ENCODE measurements at places on chromosomes 11 and 22.

DNA sequence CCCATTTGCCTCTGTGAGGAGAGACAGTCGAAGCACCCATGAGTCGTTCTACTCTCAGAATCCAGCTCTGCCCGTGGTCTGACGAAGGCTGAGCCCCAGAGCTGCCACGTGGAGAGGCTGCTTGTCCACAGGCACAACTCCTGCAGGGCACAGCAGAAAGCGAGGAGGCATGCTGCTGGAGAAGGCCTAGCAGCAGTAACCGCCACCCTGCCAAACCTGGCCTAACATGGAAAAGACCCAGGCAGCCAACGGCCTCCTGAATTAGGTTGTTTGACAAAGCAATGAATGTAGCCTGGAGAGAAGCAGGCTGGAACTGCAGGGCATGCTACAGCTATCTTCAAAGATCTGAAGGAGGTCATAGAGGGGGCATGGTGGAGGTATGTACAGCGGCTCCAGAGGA, 89.7 kb downstream of the SNX19 start:
- no peak for DNase-seq

GRCh38 chr11:74909385-74909784, 39.5 kb downstream of the XRRA1 start:
- no peak for DNase-seq

- DNase-seq: no peak
These were observed 122.1 kb downstream of the CSNK2A3 start for GRCh38 chr11:11230802-11231562.

- no peak for DNase-seq
These were observed 138.8 kb downstream of the LRRC4C start for GRCh38 chr11:41320653-41321052.

DNA sequence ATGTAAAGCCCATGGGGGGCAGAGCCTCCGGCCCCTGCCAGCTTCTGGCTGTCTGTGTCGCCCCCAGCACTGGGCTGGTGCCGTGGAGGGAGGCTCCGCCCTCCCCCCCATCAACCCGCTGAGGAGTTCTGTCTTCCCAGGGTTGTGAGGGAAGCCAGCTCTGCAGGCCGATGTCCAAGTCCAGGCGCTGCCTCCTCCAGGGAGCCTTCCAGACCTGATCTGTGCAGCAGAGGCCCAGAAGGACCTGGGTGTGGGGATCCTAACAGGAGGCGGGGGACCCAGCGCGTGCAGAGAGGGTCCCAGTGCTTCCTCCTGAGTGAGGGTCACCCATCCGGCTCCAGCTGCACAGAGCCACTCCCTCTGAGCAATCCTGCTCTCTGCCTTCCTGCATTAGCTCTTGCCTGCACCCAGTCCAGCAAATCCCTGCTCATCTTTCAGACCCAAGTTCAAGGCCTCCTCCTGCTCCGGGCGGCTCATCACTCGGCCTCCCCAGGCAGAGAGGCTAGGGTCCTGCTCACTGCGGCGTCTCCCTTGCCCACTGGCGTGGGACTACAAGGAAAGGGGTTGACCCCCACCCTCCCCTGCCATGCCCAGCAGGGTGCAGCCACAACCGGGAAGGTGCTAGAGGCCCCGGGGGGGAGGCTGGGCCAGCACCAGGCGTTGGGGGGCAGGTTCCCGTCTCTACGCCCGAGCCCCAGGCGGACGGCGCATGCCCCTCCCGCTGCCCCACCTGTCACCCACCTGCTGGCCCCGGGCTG, 16.4 kb downstream of the PRR33 start:
- DNase-seq: no peak

GRCh38 chr11:61880031-61880430, 11.3 kb downstream of the FADS3 start:
- no peak for DNase-seq

GRCh38 chr11:2555336-2555735, 110.5 kb downstream of the KCNQ1 start:
- no peak for DNase-seq

- no peak for DNase-seq
These were observed 90.6 kb upstream of the FGF3 start for GRCh38 chr11:69909561-69910518.

DNA sequence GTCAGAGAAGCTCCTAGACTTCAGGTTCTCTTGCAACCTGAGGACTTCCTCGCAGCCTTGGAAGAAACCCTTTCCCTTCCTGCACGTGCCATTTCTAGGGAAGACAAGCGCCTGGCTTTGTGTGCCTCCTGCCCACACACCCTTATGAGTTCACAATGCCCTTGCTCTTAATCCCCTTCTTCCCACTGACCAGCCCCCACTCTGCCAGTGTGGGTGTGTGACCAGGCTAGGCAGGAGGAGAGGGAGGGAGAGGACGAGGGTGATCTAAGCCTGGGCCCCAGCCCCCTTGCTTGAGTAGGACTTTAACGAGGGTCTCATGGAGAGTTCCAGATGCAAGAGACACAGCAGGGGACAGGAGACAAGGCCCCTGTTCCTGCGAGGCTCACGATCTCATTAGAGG, 30.2 kb downstream of the TP53I11 start:
- DNase-seq: no peak

DNA sequence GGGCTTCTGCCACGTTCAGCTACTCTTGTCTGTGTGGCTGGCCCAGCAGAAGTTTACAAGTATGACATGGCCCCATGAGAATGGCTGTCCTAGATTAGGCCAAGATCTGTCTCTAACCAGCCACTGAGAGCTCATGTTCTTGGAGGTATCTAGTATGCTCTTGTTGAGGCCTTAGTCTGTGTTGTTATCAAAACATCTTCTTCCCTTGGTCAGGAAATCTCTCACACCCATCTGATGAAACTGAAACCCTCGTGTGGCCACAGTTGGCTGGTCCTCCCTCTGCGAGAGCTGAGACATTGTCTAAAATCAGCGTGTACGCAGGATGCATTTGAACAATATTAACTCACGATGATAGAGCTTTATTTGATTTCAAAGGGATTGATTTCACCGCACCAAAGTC, 109.0 kb upstream of the NNMT start:
- DNase-seq: no peak

DNA sequence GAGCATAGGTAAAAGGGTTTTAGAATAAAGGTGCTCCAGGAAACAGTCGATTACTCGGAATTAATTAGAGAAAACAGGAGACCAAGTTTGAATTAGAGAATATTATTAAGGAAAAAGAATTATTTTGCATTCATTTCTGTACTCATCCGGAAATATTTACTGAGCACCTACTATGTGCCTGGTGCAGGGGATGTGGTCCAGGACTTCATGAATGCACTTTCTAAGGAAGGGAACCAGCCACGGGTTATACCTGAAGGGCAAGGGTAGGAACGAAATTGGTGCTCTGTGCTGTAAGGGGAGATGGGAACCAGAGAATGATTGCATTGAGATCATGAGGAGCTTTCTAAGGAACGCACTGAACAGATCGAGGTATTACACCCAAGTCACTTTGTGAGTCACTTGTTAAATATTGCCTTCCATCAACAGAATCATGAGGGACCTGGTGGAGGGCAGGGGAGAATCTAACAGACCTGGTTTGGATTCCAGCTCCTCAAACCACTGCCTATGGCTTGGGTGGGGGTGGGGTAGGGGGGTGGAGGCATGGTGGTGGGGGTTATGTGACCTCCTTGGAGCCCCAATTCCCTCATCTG, 40.9 kb downstream of the C11orf96 start:
- no peak for DNase-seq

- no peak for DNase-seq
These were observed 9.3 kb upstream of the GLB1L3 start for GRCh38 chr11:134266841-134267251.

GRCh38 chr11:65279741-65280440, 18.1 kb downstream of the POLA2 start:
- no peak for DNase-seq

DNA sequence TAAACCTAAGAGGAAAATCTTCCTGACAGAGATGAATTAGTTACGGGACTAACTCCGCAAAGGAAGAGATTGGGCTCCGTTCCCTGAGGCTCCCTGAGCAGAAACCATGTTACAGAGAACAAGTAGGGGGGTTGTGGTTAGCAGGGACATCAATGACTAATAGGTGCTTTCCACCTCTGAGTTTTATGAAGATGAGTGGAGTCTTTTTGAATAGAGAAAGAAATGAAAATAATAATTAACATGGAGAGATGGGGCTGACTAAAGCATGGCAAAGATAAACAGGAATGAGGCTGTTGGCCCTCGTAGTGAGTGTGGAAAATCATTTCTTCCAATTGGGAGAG, 47.5 kb upstream of the PICALM start:
- no peak for DNase-seq

DNA sequence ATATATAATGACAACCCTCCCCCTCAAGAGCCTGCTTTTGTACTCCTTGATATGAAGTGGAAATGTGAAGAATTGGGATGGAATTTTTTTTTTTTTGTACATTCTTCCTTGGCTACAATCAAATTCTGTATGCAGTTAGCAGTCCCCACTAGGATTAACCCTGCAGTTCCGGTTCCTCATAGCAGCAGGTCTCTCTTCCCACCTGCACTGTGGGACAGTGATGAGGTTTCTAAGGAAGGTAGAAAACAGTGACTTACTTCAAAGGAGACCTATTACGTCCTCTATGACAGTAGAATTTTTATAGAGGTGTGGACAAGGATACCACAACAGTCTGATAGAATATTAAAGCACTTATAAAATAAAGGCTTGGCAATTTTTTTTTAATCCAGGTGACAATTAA, 46.3 kb upstream of the ALKBH3 start:
- DNase-seq: no peak

GRCh38 chr11:45090607-45091006, 55.8 kb upstream of the PRDM11 start:
- no peak for DNase-seq

- DNase-seq: no peak
These were observed 100.0 kb downstream of the ADAMTS15 start for GRCh38 chr11:130548491-130548833.

DNA sequence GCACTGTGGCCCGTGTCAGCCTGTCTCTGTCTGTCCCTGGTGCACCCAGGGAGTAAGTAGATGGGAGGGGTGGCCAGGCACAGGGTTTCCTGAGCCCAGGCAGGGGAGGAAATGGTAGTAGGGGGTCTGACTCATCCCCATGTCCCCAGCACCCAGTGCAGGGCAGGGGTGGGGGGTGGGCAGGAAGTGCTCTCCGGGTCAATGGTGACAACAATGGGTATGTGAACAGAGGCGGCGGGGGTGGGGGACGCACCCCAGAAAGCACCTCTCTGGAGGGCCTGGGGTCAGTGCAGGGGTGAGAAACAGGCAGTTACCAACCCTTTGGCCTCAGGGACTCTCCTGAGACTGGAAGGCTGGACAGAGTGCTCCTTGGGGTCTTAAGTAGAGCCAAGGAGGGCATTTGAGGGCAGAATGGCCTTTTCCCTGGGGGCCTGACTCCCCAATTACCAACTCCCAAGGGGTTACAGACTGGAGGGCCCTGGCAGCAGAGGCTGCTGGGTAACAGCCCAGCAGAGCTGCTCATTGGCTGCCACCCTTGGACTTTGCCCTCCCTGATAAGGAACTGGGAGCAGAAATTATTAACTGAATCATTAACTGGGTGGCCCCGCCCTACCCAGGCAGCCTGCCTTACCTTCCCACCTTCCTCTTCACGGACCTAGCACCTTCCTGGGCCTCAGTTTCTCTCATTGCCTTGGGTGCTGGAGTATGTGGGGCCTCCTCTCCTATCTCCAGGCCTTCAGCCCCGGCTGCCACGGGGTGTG, 4.2 kb downstream of the MYRF start:
- no peak for DNase-seq

DNA sequence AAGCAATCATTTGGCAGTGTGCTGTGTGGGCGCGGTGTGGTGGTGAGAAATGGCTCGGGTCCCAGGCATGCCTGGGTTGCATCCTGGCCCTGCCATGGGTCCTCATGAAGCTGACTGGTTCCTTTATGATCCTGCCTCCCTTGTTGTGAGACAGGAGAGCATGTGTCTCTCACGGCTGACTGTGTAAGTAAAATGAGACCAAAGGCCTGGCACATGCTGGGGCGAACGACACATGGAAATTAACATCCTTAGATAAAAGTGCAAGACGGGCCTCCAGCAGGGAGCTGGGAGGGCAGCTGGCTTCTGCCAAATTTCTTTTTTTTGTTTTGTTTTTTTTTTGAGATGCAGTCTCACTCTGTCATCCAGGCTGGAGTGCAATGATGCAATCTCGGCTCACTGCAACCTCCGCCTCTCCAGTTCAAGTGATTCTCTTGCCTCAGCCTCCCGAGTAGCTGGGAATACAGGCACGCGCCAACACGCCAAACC, 9.4 kb upstream of the FBLN1 start:
- DNase-seq: no peak

- no peak for DNase-seq
These were observed 70.7 kb downstream of the FLI1 start for GRCh38 chr11:128764424-128765095.

DNA sequence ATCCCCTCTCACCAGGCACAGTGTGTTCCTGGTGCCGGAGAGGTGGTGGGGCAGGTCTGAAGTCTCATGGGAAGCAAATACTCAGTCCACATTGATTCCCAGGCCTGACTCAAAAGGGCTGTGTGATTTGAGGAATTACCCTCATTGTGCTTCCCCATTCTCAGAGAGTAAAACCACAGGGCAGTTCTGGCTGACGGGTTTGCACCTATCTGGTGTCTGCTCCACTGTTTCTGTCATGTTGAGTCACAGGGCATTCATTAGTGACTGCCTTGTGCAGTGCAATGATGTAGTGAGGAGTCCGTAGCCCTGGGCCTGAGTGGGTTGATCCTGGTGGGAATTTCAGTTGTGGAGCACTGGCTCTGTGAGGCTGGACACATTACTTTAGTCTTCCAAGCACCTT, 85.2 kb upstream of the ARHGAP20 start:
- no peak for DNase-seq

- no peak for DNase-seq
These were observed 63.0 kb downstream of the TNRC6B start for GRCh38 chr22:40240686-40241085.

DNA sequence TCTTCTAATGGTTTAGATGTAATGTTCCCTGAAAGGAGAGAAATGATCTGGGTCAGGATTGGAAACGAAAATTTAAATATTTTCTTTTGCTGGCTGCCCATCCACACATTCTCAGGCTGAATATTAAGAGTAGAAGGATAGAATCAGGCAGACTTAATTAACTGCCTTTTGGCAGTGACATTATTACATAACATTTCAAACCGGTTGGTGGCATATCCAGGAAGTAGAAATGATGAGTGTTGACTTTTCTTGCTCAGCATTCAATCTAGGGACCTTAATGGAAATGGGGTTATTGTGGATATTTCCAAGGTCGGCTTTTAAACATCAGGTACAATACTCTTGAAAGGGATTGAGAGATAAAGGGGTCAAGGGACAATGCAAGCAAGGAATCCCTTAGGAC, 677.4 kb upstream of the ARHGAP42 start:
- no peak for DNase-seq

DNA sequence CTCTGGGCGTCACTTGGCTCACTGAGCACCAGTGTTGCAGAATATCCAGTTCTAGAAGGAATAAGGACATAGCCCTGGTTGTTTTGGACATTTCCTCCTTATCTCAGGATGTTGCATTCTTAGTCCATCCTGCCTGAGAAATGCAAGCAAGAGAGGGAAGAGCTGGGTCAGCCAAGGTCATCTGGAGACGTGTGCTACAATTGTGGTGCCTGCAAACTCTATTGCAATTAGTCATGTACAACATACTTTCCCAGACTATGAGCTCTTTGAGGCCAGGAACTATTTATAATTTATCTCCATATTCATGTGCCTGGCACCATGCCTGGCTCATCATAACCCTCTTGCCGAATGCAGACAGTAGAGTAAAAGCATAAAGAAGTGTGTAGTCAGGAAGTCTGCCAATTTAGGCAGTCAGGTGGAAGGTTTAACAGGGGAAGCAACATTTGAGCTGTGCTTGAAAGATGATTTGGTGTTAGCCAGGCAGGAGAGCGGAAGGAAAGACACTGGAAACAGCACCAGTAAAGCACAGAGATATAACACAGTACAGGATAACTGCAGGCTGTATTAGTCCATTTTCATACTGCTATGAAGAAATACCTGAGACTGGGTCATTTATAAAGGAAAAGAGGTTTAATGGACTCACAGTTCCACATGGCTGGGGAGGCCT, 129.4 kb upstream of the PAX6 start:
- no peak for DNase-seq
